Vagina (tissue), 2 donors: ENCODE measurements at places on chromosomes 4 and X. TPM values are rescaled to one million over a fixed set of nuclear protein-coding genes. Genes with fewer than 3 reads are reported as not detected.

DNA sequence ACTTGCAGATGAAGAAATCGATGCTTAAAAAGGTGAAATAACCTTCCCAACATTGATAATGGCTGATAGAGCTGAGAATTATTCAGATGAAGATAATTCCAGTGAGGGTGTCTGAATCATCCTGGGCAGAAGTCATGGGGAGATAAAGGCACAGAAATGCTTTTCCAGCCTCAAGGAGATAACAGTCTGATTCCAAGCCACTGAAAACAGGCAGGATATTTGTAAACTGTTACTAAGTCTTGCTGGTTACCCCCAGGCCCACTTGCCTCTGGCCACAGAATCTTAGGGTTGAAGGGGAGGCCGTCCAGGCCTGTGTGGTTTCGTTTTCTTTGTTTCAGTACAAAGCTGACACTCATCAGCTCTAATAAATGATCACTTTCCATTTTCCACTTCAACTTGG, 158.5 kb downstream of the SH3KBP1 start:
- DNase-seq, result no peak

GRCh38 chrX:97692575-97692974, 808.9 kb downstream of the RPA4 start:
- no peak for DNase-seq

DNA sequence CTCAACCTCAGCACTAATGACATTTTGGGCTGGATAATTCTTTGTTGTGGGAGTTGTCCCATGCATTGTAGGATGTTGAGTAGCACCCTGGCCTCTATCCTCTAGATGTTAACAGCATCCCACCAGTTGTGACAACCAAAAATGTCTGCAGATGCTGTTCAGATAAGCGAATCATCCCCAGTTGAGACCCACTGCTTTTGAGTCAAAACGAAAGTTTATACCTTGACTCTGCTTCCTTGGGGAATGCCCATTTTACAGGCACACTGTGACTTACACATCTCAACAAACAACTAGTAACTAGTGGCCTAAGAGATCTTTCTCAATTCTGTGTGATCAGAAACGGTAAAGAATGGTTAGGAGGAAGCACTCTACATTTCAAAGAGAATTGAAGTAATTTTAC, 37.0 kb downstream of the SEPSECS start:
- no peak for DNase-seq

- no peak for DNase-seq
Observed at GRCh38 chr4:16125571-16126445, 42.0 kb upstream of the PROM1 start.

DNA sequence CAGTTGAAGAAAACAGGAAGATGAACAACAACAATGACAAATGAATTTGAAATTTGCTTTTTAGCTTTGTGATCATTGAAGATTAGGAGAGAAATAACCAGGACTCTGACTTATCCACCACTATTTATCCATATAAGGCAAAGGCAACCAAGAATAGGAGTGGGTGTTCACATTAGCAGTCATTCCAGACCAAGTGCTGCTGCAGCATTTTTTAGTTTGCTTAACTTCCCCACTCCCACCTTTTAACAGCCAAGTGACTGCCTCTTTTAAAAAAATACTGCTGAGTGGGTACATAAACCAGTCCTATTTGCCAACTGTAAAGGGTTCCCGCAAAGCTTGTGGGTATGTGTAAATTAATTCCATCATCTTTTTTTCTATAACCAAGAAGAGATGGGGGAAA, 230.9 kb downstream of the IQCM start:
- no peak for DNase-seq

GRCh38 chr4:168945291-168945690, 64.8 kb downstream of the CBR4 start:
- no peak for DNase-seq

GRCh38 chrX:134806707-134807038, 148.4 kb upstream of the PLAC1 start:
- DNase-seq, result no peak

The COL4A6 gene
- total RNA-seq, result 10.3 TPM

DNA sequence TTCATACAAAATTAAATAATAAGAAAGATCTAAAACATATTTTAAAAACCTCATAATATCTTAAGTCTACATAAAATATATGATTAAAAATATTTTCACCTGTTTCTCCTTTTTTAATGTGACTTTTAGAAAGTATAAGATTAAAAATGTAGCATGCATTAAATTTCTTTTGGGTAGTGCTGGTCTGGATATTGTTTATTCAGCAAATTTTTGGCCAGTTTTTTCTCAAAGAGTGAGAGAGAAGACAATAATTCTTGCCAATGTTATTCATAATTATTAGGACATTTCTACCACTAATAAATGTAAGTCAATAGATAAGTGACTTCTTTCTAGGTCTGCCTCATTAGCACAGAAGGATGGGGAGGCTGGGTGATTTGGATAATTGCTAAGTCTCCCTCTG, 14.1 kb downstream of the MAGEB1 start:
- DNase-seq, result no peak

DNA sequence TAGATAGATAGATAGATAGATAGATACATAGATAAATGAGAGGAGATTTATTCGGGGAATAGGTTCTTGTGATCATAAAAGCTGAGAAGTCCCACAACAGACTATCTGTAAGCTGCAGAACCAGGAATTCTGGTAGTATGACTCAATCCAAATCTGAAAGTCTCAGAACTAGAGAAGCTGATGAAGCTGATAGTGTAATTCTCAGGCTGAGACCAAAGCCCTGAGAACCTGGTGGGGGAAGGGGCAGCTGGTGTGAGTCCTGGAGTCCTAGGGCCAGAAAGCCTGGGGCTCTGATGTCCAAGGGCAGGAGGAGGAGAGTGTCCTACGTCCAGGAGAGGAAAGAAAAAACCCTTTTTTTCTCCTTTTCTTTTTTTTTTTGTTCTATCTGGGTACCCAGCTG, 8.0 kb upstream of the BANK1 start:
- no peak for DNase-seq

DNA sequence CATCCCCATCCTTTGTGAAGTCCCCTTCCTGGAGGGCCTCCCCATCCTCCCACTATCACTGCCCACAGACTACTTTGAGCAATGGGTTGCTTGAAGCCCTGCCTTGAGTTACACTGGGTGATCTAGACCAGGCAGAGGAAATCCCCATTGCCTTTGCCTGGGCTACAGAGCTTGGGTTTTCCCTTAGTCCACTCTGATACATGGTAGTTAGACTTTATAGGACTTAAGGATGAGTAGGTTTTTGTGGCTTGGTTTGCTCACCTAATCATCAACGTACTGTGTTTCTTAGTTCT, 56.6 kb downstream of the TMEM131L start:
- no peak for DNase-seq

DNA sequence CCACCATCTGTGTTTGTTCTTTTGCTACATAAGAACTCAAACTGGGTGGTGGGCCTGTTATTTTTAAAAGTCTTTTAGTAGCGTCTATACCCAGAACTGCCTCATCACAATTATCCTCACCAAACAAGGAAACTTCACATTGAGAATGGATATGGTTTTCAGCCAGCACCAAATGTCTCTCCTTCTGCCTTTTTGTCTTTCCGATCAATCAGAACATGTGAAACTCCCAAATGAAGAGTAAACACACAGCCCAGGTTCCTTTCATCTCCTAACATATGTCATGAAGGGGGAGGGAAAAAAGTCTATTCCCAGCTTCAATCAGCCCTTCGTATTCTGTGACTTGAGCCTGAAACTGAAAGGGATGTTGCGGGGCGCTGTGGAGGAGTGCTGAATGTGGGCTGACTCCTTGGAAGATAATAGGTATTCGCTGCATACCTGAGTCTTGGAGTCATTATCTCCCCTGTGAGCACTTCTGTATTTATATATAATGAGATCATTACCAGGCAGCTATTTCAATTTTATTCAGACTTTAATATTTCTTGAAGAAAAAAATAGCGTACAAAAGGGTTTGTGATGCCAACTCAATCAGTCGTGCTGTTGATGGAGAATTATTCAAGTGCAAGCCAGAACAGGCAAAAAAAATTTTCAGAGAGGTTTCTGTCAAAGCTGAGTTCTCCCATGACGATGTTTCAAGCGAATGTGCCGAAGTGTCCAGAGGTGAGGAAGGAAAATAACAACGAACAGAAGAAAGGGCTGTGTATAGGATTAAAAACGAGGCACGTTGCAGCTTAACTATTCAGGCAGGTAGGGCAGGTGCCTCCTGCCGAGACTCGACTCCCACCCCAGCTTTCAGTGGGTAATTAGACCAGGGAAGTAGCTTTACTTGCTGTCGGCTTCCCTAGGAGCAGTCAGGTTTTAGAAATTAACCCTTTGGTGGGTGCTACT, 163.9 kb upstream of the NOCT start:
- no peak for DNase-seq
